ENCODE measurements at places on chromosomes 4 and X.

GRCh38 chrX:29447867-29448266 lies 767.5 kb upstream of the MAGEB2 start:
- no peak for DNase-seq

GRCh38 chr4:176964116-176964691 lies 171.5 kb upstream of the VEGFC start:
- DNase-seq = no peak

- DNase-seq = no peak
These were observed 47.2 kb downstream of the FGFBP1 start for GRCh38 chr4:15891312-15891711.

GRCh38 chr4:985123-985830 lies 1.6 kb upstream of the IDUA start:
- DNase-seq = peak; percentile 90

DNA sequence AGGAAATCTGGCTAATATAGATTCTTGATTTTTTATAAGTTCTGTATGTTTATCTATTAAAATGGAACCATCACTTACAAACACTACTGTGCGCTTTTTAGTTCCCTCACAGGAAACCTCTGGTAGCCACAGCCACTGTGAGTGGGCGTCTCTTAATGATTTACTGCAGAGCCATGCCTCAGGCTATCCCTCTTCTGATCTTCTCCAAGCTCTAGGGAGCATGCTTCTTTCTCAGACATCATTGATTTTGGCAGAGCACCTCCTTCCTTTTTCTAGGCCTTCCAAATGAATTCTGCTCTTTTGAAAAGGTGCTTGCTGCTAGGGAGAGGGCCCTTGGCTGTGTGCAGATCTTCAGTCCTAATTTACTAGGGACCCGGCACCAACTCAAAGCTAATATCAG lies 61.1 kb upstream of the STS start:
- no peak for DNase-seq

DNA sequence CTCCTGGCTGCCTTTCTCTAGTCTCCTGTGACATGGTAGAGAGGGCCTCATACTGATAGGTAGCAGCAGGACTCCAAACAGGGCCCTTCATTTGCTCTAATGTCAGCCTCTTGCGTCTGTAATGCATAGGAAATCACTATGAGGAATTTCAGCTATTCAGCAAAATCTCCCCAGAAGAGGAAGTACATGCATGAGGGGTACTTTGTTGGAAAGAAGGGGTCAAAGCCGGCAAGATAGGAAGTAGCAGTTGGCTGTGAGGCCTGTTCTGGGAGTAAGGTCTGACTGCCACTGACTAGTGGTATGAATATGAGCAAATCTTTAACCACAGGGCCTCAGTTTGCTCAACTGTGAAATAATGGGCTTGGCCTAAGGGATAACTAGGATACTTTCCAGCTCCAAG lies 283.2 kb downstream of the ARHGAP10 start:
- no peak for DNase-seq

DNA sequence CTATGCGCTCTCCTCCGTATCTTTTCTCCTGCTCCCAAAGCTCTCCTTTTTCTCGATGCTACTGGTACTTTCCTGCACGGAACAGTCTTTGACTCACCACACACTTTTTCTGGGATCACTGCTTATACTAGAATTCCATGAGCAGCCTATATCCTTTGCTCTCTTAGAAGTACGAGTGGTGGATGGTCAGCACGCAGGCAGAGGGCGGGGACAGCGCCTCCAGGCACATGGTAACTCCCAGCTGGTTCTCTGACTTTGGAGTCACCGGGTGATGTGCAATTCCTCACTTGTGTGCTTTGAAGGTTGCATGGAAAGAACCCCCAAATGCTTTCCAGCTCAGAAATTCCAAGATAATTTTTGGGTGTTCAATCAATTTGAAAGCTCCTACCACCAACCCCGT lies 56.0 kb downstream of the STX18 start:
- DNase-seq = no peak

DNA sequence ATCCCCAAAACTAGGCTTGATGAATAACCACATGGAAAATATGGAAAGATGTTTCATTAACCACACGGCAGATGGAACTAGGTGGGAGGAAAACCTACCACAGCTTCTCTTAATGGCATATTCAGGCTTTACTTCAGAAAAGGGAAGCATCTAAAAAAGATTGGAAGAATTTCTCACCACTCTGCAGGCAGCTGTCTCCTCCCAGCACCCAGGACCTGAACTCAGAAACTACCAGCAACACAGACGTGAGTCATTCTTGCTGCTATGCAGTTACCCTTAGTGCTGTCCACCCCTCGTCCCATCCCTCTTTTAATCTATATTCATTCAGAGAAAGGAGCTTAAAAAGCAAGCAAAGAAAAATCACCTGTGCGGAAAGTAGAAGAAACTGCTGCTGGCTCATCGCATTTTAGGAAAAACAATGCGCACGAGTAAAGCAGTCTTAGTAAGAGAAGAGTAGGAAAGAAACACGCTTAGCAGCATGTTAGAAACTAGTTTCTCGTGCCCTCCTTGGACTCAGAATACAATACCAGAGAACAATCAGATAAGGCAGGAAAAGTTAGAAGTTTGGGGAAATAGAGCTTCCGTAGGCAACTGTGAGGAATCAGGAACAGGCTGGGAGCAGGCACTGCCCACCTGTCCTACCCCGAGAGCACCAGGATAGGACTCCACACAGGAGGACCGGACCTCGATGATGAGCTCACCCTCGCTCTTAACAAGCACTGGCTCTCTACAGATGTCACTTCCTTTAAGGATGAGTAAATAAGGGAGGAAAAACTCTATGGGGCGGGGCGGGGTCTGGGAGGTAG lies 48.1 kb upstream of the ENPP6 start:
- DNase-seq = no peak

GRCh38 chr4:183118585-183118984 lies 19.5 kb downstream of the WWC2 start:
- DNase-seq = no peak

DNA sequence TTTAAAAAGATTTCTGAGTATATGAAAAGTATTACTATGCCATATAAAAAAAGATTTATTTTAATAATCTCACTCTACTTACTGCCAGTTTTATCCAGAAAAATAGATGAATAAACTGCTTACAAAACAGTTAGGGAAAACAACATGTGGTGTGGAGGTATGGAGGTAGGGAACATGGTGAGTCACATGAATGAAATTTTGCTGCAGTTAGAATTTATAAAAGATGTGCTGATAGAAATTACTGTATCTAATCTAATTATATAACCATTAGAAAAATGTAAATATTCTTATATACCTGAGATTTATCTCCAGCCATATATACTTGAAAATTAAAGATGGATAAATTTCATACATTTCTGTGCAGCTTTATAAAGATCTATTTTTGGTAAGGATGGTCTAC lies 184.0 kb upstream of the ANK2 start:
- DNase-seq = no peak

- DNase-seq = no peak
These were observed 22.4 kb downstream of the SH3TC1 start for GRCh38 chr4:8221476-8221875.

GRCh38 chr4:74536557-74536956 lies 91.6 kb downstream of the AREG start:
- no peak for DNase-seq

GRCh38 chrX:149037281-149037870 lies 467.7 kb downstream of the IDS start:
- no peak for DNase-seq

GRCh38 chrX:153475271-153475670 lies 4.9 kb upstream of the HAUS7 start:
- no peak for DNase-seq

DNA sequence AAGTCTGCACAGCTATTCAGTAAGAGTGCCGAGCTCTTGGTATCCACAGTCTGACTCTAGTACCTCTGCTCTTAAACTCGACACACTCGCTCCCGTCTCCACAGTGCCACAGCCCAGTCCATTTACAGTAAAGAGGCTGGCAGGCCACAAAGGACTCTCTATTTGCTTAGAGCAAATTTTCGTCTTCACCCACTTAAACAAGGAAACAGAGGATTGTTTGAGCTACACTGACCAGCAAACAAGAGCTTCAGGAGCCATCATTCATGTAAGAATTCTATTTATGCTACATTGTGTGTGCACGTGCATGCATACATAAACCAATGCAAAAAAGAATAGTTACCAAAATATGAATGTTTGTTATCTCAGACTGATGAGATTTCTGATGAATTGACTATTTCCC lies 290.2 kb downstream of the USP46 start:
- DNase-seq = no peak

DNA sequence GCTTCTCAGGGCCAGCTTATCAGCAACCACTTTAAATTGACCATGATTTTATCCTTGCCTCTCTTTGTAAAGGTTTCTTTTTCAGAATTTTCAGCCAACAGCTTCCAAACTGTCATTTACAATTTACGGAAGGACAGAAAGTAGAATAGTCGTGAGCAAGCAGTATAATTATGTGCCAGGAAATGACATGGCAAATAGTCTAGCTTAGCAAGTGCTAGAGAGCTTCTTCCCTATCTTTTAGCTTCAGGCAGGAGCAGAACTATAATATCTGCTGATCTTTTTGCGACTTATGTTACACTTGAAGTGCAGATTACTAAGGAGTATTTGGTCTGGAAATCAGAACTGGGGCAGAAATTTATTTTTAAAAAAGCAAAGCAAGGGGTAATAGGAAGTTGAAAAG lies 123.0 kb upstream of the AP1S2 start:
- DNase-seq = no peak

DNA sequence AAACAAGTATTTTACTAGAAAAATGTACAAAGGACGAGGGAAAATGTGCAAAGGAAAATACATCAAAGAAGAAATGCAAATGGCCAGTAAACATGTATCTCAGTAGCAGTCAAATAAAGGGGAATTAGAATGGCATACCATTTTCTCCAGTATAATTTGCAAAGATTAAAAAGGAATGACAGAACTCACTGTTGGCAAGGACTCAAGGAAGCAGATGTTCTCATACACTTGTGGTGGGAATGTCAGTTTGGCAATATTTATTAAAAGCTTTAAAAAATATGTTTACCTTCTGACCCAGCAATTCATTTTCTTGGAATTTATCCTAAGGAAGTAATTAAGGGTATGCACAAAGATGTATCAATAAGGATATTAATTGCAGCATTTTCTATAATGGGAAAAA lies 7.6 kb downstream of the CLCN5 start:
- DNase-seq = no peak

GRCh38 chr4:169245061-169245460 lies 25.7 kb downstream of the SH3RF1 start:
- no peak for DNase-seq

- DNase-seq = no peak
These were observed 72.3 kb upstream of the EFHC2 start for GRCh38 chrX:44415639-44416386.

DNA sequence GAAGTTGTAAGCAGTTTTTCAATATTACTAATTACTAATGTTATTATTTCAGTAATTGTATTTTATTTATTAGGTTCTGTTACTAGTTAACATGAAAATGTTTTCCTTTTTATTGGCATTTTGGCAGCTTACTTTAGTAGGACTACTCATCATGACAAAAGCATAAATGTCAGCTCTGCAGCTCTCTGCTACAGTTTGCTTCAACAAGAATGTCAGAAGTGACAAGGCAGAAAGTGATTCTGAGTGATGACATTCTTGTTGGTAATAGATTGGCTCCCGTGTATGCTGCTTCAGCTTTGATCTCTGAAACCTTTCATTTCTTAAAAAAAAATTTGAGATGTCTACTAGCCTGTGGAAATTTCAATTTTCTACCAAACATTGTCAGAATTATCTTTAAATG lies 1193.9 kb downstream of the FSTL5 start:
- DNase-seq = no peak

DNA sequence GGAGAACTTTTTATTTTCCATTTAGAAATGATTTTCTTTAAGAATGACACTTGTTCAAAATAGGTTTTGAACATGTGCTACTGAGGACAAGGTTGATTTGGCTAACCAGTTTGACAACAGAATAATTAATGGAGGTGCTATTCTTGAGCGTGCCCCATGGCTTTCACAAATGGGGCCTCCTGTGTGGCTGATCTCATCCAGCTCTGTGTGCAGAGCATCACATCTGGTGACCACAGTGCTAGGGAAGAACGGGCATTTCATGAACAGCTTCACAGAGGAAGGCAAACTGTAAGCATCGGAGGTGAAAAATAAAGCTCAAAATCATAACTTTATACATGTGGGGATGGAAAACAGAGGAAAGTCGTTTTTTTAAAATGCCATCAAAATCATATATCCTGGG lies 148.6 kb downstream of the SOWAHB start:
- no peak for DNase-seq

- no peak for DNase-seq
These were observed 655.4 kb upstream of the SLIT2 start for GRCh38 chr4:19596342-19596741.

- DNase-seq = peak; percentile 4
These were observed 7.2 kb upstream of the CPLX1 start for GRCh38 chr4:833156-833555.

DNA sequence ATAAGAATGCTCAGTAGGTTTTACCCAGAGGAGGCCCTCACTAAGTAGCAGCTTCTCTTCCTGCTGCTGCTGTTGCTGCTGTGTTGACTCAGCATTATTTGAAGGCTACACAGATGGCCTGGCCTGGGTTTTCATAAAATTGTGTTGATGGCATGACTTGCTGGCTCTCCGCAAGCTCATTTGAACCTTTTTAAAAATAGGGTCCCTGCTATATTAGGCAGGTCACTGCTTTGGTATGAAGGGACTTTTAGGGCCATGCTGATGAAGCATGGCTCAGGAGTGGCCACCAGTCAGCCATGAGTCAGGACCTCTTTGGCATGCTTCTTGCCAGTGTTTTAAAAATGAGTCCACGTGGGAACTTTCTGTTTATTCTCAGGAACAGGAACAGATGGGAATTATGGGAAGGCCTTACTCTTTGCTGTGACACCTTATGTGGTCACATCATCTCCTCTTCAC lies 128.7 kb downstream of the MID1IP1 start:
- DNase-seq = no peak

GRCh38 chr4:92381616-92382015 lies 77.8 kb downstream of the GRID2 start:
- DNase-seq = no peak

DNA sequence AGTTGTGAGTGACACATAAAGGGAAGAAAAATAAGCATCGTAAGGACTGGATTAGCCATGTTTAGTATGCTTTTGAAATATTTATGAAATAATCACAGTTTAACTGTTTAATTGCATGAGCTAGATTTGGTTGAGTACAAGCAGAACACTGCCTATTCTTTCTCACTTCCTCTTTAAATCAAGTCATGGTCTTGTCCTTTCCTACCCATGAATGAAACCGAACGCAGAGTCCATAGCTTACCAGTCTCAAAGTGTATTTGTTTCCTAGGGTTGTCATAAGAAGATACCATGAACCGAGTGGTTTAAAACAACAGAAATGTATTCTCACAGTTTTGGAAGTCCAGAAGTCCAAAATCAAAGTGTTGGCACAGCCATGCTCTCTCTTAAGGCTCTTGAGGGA lies 684.0 kb upstream of the MAGEB2 start:
- DNase-seq = no peak

Data from Right ventricle myocardium inferior (tissue), 1 donor.